ENCODE measurements at places on chromosomes 11 and 22.

DNA sequence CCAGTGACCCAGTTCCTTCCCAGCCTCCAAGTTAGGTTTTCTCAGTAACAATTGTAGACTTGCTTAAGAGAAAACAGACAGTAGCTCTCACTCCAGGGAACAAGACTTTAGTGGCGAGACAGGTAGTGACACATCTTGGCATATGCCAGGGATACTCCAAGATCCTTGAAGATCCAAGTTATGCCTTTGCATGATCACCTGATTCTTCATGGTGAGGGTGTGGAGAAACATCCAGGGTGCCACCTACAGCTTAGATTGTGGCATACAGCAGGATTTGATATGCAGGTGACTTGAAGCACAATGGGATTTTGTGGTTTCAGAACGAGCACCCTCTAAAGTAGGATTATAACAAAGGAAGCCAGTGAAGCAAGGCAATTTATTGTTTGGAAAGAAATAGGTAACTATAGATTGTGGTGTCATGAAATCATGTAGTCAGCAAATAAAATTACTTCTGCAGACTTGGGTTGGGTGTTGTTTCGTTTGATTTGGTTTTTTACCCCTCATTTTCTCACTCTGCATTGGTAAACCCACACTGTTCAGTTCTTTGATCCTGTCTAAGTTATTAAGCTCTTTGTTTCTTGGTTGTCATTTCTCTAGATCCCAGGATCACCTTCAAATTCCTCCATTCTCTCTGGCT is 9.2 kb downstream of the POU2AF3 start:
- no peak for DNase-seq

GRCh38 chr11:72375241-72375960 is 58.9 kb downstream of the CLPB start:
- DNase-seq: no peak

DNA sequence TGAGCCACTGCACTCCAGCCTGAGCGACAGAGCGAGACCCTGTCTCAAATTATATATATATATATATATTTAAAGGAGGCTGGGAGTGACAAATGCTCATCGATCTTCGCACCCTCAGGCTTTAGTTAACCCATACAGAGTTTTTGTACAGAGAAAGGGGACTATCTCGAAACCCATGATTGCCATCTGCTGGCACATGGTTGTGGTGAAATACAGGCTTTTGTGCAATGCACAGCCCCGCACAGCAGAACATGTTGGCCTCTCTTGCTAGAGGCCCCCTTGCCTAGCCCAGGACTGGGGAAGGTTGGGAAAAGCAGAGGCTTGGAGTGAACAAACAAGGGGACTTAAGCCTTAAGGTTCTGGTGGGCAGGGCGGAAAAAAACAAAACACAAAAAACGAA is 3.6 kb downstream of the MYBPC3 start:
- no peak for DNase-seq

DNA sequence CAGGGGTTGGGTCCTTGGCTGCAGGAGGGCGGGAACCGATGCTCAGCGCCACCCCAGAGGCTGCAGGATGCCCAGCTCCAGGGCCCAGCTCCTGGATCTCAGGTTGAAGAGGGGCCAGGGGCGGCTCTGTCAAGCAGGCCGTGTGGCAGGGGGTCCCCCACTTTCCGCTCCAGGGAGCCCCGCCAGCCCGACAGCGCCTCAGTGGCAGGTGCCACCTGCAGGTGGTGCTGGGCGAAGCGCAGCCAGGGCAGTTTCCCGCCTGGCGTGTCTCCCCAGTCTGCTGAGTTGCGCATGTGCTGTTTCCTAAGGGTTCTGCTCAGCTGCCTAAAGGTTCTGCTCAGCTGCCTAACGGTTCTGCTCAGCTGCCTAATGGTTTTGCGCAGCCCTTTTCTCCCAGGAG is 442.1 kb downstream of the POTEH start:
- no peak for DNase-seq

DNA sequence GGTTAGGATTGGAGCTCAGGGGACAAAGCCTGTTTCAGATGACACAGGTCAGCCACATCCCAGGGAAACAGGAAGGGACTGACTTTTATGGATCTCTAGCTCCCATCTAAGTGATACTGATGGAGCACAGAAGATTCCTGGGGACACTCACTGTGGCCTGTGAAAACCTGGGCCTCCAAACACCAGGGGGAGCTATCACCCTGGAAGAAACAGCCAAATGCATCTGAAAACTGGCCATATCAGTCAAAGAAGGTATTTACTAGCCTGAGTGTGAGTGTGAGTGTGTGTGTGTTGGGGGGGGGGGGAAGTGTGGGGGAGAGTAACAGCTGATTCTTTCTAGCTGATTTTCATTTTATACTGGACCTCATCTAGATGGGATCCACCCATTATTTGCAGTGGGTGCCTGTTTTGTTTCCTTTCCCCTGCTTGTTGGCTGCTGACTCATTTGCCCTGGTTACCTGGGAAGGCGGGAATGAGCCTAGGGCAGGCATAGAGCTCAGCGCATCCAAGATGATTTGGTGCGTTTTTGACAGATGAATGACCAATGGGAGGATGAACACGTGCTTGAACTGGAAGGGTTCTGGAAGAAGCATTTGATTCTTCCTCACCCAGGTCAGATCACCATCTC is 284.0 kb downstream of the KIRREL3 start:
- DNase-seq: no peak

GRCh38 chr11:64224151-64224890 is 1.7 kb downstream of the TRPT1 start:
- no peak for DNase-seq

DNA sequence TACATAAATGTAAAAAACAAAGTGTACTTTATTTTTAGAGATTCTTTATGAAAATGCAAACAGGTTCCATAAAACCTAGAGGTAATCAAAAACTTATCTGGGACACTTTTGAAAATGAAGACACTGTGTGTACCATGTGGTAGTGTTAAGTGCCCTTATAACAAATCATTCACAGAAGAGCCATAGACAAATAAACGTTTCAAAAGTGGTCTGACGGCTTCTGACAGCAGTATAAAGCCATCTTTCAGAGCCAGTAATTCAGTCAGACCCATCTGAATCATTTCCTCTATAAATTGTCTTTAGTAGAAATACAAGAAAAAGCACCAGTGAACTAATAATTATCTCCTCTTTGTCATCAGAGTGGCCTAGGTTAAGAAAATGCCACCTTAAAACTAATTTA is 100.0 kb downstream of the PAX6 start:
- DNase-seq: no peak

GRCh38 chr11:100273066-100273815 is 413.8 kb upstream of the ARHGAP42 start:
- DNase-seq: no peak

All from activated T-cell treated with anti-CD3 and anti-CD28 coated beads for 4 hours (primary cell).